ENCODE measurements at places on chromosomes 1 and 21. TPM values are rescaled to one million over a fixed set of nuclear protein-coding genes. Genes with fewer than 3 reads are reported as not detected.

DNA sequence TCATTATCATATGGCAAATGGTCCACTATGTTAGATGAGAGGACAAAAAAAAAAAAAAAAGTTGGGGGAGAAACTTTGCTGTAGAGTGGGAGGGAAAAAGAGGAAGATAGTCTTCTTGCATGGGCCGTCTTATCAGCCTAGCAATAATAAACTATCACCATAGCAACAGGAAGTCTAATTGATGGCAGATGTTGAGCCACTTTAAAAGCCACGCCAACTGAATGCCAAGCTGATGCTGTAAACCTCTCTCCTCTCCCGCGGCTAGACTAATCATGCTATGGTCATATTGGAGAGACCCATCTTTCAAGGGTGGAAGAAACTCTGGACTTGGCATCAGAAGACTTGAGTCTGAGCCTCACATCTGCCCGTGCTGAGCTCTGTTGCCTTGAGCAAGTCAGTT lies 122.2 kb upstream of the HOOK1 start:
- H3K27ac ChIP-seq, result no peak overlapping the region
- peaks cover 4% of the 10 kb centered on the region for H3K36me3 ChIP-seq
- H3K4me1 ChIP-seq, result peaks cover 11% of the 10 kb centered on the region
- DNase-seq, result no peak
- no peaks in the 10 kb centered on the region for H3K27me3 ChIP-seq

VCAM1 gene
- 0.53 TPM for total RNA-seq

TCHHL1 gene
- total RNA-seq, result not detected

DNA sequence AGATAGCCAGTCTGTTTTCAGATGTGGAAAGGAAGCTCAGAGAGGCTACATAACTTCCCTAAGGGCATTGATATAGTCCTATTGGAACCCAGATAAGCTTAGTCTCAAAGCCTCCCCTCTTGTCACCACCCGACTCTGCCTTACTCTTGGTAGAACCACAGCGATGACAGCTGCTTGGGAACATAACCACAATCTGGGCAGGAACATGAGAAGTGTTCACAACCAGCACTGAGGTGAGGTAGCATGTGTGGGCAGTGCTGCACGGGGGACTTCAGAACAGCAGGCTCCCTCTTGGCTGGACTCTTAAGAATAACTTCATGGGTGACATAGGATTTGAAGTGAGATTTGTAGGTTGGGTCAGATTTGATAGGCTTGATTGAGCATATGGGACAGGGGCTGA lies 9.3 kb upstream of the S100A10 start:
- no peak overlapping the region for H3K27ac ChIP-seq
- no peak overlapping the region for H3K4me3 ChIP-seq
- peaks cover 45% of the 10 kb centered on the region for H3K27me3 ChIP-seq
- DNase-seq, result no peak
- no peaks in the 10 kb centered on the region for H3K36me3 ChIP-seq

DNA sequence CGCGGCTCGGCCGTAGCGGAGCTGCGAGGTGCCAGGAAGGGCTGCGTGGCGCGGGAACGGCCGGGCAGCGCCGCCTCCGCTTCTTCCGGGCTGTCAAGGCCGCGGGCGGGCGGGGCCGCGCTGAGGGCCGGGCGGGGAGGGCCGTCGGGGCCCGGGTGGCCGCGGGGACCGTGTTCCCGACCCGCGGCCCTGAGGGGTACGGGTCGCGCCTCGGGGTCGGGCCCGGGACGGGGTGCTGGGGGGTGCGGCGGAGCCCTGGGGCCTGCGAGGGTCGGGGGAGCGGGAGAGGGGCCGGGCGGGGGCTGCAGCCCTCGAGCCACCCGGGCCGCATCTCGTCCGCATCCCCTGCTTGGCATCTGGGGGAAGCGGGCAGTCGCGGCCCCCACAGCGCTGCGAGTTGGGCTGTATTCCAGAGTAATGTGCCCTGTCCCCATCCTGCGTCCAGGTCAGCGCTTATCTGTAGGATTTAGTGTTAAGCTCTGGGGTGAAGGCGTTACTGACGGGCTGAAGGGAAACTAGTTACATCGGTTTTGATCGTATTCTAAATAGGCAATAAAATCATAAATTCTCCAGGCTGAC lies 379 bp downstream of the RER1 start:
- peak overlapping the region; percentile 91 for H3K4me3 ChIP-seq
- no peak for DNase-seq
- peaks cover 25% of the 10 kb centered on the region for H3K4me1 ChIP-seq
- H3K36me3 ChIP-seq, result peaks cover 8% of the 10 kb centered on the region
- H3K27me3 ChIP-seq, result no peaks in the 10 kb centered on the region
- H3K27ac ChIP-seq, result peak overlapping the region; percentile 86

- H3K27ac ChIP-seq, result no peak overlapping the region
- H3K36me3 ChIP-seq, result no peaks in the 10 kb centered on the region
- no peaks in the 10 kb centered on the region for H3K4me1 ChIP-seq
- no peak overlapping the region for H3K4me3 ChIP-seq
- H3K27me3 ChIP-seq, result no peaks in the 10 kb centered on the region
- no peak for DNase-seq
Measured at GRCh38 chr1:194176212-194176611, 989.8 kb upstream of the B3GALT2 start.

- peaks cover 2% of the 10 kb centered on the region for H3K27me3 ChIP-seq
- no peak for DNase-seq
- H3K27ac ChIP-seq, result no peak overlapping the region
- no peaks in the 10 kb centered on the region for H3K36me3 ChIP-seq
Measured at GRCh38 chr1:88357729-88358128, 326.3 kb upstream of the PKN2 start.

DNA sequence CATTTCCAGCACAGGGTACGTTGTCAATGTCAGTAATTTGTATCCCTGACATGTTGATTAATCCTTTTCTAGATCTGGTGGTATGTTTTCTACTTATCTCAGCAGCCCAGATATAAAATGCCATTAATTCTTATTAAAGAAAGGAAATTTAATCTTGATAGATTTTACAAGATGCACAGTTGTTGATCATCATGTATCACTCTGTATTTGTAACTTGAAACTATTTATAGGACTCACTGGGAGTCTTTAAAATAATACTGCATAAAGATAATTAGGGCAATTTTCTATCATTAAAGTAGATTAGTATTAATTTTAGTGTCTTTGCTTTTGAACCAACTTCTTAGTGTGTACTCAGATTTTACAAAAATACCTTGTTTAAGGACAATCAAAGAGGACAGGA lies 84.9 kb downstream of the GREM2 start:
- H3K27ac ChIP-seq, result no peak overlapping the region
- no peak overlapping the region for H3K4me3 ChIP-seq
- no peaks in the 10 kb centered on the region for H3K4me1 ChIP-seq
- DNase-seq, result no peak

DNA sequence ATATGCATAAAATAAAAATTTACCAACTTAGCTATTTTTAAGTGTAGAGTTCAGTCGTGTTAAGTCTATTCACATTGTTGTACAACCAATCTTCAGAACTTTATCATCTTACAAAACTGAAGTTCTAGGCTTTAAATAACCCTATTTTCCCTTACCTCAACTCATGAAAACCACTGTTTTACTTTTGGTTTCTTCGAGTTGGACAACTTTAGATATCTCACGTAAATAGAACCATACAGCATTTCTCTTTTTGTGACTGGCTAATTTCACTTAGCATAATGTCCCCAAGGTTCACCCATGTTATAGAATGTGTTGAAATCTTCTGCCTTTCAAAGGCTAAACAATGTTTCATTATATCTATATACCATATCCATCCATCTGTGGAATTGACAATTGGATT lies 819.0 kb upstream of the ADGRL4 start:
- no peak for DNase-seq
- no peak overlapping the region for H3K4me3 ChIP-seq
- H3K36me3 ChIP-seq, result no peaks in the 10 kb centered on the region
- H3K4me1 ChIP-seq, result no peaks in the 10 kb centered on the region

EDARADD gene
- total RNA-seq, result 3.6 TPM

MAEL gene
- total RNA-seq, result not detected

DNA sequence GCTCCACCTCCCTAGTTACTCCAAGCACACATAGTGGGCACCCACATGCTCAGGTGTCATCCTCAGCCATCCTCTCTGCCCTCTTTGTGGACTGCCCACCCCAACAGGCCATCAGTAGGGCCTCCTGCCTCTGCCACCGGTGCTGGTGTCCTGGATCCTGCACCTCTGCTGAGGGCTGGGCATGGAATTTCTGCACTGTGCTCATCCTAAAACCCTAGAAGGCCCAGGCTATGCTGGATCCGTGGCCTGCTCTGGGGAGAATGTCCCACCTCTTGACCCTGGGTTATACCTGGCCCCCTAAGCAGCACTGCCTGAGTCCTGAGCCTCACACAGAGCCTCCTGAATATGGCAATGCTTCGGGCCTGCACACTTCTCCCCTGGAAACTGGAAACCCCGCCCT lies 318.3 kb downstream of the MATN1 start:
- H3K27ac ChIP-seq, result no peak overlapping the region
- DNase-seq, result peak; percentile 12
- no peaks in the 10 kb centered on the region for H3K4me1 ChIP-seq
- H3K4me3 ChIP-seq, result no peak overlapping the region
- H3K36me3 ChIP-seq, result no peaks in the 10 kb centered on the region

DNA sequence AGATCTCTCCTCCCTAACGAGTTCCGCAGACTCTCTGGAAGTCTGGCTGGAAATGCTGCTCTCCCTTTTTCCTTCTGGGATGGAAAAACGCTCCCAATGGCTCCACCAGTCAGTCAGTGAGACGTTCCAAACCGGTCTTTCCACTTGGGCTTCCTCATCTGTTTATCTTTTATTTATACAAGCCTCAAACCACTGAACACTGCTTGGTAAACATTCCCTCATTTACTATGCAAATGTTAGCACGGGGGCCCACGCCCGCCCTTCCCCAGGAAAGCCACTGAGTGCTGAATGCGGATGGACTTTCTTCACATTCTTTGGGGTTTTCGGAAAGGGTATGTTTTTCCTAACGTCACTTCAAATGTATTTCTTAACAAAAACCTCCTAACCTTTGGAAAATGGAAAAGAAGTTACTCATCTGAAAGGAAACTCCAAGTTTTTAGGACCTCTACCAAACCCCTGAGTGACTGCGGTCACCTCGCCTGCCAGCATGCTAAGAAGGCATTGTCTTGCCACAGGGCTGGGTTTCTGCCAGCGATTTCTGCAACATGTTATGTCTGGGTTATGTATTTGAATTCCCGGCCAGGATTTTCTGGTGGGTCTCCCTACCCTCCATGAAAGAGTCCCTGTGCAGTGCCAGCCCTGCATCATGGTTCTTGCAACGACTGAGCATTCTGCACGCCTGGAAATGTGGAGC lies 14.0 kb upstream of the UMODL1 start:
- H3K4me1 ChIP-seq, result peaks cover 18% of the 10 kb centered on the region
- H3K36me3 ChIP-seq, result no peaks in the 10 kb centered on the region
- peaks cover 2% of the 10 kb centered on the region for H3K27me3 ChIP-seq
- H3K27ac ChIP-seq, result no peak overlapping the region
- no peak overlapping the region for H3K4me3 ChIP-seq

DNA sequence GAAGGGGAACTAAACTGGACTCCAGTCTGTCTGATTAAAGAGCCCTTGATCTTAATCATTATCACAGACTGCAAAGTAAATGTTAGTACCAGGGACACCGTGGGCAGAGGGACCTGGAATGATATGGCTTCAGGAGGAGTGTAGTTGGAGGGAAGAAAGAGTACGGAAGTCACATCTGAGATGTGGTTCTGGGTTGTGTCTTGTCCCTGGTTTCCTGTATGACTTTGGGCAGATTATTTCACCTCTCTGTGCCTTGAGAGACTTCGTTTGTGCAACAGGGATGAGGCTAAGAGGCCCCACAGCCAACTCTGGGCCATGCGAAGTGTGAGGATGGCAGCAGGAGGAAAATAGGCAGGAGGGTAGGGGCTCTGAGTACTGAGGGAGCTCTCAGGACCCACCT lies 76.1 kb upstream of the SLC2A1 start:
- no peaks in the 10 kb centered on the region for H3K36me3 ChIP-seq
- peak overlapping the region; percentile 52 for H3K4me3 ChIP-seq
- H3K27me3 ChIP-seq, result peaks cover 6% of the 10 kb centered on the region
- DNase-seq, result peak; percentile 40
- peaks cover 11% of the 10 kb centered on the region for H3K4me1 ChIP-seq

GRCh38 chr1:114075546-114076242 lies 78.0 kb downstream of the SYT6 start:
- peaks cover 2% of the 10 kb centered on the region for H3K36me3 ChIP-seq
- H3K4me3 ChIP-seq, result no peak overlapping the region
- peaks cover 6% of the 10 kb centered on the region for H3K27me3 ChIP-seq
- DNase-seq, result no peak

- no peak for DNase-seq
- peaks cover 21% of the 10 kb centered on the region for H3K27me3 ChIP-seq
- no peaks in the 10 kb centered on the region for H3K36me3 ChIP-seq
- no peaks in the 10 kb centered on the region for H3K4me1 ChIP-seq
- H3K27ac ChIP-seq, result no peak overlapping the region
Measured at GRCh38 chr1:181308098-181308497, 175.2 kb upstream of the CACNA1E start.

FLG2 gene
- not detected for total RNA-seq

- H3K4me3 ChIP-seq, result no peak overlapping the region
- DNase-seq, result no peak
- H3K27me3 ChIP-seq, result peaks cover 88% of the 10 kb centered on the region
- H3K36me3 ChIP-seq, result peaks cover 3% of the 10 kb centered on the region
Measured at GRCh38 chr21:44710756-44711326, 531 bp downstream of the TSPEAR start.

GRCh38 chr1:94617134-94617805 lies 75.7 kb upstream of the F3 start:
- H3K27ac ChIP-seq, result no peak overlapping the region
- peaks cover 3% of the 10 kb centered on the region for H3K4me1 ChIP-seq
- DNase-seq, result no peak
- no peak overlapping the region for H3K4me3 ChIP-seq

CCDC17 gene
- 4.4 TPM for total RNA-seq

DNA sequence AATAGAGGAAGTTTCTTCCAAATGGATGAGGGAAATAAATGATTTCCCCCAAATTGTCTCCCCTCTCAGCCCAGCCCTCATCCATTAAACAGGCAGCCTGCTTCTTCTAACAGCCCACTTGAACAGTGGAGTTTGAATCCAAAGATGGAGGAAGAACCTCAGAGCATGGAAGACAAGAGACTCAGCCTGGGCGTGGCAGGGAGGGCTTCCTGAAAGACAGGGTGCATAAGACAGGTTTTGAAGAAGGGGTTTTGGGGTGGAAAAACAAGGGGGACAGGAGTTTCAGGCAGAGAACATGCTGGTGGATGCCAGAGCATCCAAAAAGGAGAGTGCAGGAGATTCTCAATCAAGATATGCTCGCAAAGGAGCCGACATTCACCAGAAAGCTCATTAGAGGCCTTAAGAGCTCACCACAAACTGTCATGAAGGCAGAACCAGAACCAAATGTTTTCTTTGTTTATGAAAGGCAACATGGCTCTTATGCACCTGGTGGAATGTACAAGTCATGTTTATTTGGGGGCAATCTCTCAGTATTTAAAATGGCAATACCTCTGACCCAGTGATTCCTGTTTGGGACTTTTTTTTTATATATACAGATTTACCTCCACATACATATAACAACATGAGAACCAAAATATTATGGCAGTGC lies 26.5 kb upstream of the TSPEAR start:
- no peak overlapping the region for H3K4me3 ChIP-seq
- H3K27ac ChIP-seq, result no peak overlapping the region
- peaks cover 2% of the 10 kb centered on the region for H3K36me3 ChIP-seq
- H3K27me3 ChIP-seq, result peaks cover 4% of the 10 kb centered on the region
- DNase-seq, result no peak
- no peaks in the 10 kb centered on the region for H3K4me1 ChIP-seq

TINAGL1 gene
- not detected for total RNA-seq

TTC22 gene
- total RNA-seq, result 10.1 TPM

ATP1A2 gene
- total RNA-seq, result not detected

- no peak overlapping the region for H3K4me3 ChIP-seq
- no peaks in the 10 kb centered on the region for H3K4me1 ChIP-seq
- H3K27ac ChIP-seq, result no peak overlapping the region
- peaks cover 37% of the 10 kb centered on the region for H3K27me3 ChIP-seq
- no peak for DNase-seq
- H3K36me3 ChIP-seq, result no peaks in the 10 kb centered on the region
Measured at GRCh38 chr1:22551591-22551990, 11.7 kb upstream of the EPHA8 start.
